Activated CD4-positive, alpha-beta T cell treated with anti-CD3 and anti-CD28 coated beads, Interleukin-2, amount 50 U/mL, for 24 hours (primary cell): ENCODE measurements at places on chromosomes 12 and 14.

GRCh38 chr12:47088021-47088944, 8.5 kb upstream of the AMIGO2 start:
- no peak for DNase-seq

- DNase-seq = no peak
Measured at GRCh38 chr12:23758608-23759007, 190.9 kb downstream of the SOX5 start.

DNA sequence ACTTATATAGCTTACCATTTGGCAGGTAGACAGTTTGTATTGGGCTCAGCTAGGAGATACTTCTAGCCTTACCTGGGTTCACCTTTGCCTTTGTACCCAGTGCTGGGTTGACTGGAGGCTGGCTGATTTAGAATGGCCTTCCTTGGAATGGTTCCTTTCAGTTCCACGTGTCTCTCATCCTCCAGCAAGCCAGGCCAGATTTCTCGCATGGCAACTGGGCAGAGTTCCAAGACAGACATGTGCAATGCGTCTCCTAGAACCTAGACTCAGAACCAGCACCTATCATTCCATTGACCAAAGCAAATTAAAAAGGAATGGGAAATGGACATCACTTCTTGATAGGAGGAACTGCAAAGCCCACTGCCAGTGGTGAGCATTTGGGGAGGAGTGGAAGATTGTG, 79.1 kb upstream of the BDKRB2 start:
- DNase-seq = no peak

DNA sequence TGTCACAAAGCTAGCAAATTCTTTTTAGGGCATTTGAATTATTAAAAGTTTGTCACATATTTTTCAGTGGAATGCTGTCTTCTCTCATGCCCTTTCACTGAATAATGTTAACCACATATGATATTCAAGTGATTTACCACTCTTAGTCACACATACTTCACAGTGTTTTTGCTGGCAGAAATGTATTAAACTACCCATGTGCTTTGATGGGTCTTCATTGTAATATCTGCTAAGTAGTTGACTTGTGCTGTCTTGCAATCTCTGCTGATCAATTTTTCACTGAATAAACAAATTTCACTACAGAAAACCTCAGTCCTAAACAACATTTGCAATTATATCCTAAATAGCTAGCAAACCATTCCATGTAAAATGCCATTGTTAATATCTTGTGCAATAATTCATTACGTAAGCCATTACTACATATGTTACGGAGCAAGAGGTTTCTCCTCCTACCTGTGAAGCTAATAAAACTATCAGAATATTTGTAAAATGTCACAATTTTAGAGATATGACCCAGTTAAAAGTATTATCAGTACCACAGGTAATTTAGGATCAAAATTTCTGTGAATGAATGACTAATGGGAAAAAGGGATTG, 64.6 kb upstream of the LMO3 start:
- DNase-seq = no peak

DNA sequence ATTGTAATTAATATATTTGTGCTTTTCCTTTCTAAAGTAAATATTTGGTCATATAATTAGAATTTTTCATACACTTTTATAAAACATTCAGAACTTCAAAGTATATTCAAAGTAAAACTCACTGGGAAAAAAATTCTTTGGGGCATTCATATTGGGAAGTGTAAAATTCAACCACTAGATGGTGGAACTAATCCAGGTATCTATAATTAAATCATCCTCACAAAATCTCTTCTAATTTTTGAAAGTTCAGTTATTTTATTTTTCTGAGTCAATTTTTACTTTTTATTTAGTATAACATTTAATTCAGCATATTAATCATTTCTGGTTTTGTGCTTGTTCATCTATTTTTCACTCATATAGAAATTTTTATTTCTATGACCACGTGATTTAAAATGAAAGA, 81.0 kb downstream of the NTS start:
- no peak for DNase-seq
